Cerebellar cortex (tissue), 1 donor: ENCODE measurements at places on chromosomes 16 and 17.
A peak's percentile ranks its signal among the peaks of the same experiment; 100 is the strongest.

DNA sequence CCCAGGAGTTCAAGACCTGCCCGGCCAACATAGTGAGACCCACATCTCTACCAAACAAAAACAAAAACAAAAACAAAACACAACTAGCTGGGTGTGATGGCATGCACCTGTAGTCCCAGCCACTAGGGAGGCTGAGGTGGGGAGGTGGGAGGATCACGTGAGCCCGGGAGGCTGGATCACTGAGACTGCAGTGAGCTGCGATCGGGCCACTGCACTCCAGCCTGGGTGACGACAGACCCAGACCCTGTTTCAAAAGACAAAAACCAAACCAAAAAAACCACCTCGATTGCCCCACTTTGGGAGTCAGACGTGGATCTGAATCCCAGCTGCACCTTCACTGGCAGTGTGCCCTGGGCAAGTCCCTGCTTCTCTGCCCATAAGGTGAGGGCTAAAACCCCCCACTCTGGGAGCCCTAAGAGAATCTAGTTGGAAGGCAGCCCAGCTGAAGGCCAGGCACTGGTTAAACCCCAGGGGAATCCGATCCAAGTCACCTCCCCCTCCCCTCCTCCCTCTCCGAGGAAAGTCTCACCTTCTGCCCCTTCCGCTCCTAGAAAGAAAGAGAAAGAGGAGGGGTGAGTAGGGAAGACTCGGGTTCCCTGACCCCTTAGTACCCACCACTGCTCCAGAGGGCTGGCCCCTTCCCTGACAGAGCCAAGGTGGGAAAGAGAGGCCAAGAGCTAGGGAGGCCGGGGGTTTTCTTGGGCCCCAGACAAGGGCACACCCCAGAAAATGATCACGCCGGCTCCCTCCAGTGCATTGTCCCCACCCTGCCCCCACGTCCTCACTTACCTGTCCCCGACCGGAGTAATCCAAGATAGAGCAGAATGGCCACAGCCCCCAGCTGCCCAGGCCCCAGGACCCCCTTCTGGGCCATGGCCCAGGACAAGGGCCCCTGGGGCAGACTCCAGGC lies 647 bp downstream of the PRSS8 start:
- no peak for DNase-seq

GRCh38 chr17:49071106-49071505 lies 61.5 kb upstream of the B4GALNT2 start:
- DNase-seq = no peak

DNA sequence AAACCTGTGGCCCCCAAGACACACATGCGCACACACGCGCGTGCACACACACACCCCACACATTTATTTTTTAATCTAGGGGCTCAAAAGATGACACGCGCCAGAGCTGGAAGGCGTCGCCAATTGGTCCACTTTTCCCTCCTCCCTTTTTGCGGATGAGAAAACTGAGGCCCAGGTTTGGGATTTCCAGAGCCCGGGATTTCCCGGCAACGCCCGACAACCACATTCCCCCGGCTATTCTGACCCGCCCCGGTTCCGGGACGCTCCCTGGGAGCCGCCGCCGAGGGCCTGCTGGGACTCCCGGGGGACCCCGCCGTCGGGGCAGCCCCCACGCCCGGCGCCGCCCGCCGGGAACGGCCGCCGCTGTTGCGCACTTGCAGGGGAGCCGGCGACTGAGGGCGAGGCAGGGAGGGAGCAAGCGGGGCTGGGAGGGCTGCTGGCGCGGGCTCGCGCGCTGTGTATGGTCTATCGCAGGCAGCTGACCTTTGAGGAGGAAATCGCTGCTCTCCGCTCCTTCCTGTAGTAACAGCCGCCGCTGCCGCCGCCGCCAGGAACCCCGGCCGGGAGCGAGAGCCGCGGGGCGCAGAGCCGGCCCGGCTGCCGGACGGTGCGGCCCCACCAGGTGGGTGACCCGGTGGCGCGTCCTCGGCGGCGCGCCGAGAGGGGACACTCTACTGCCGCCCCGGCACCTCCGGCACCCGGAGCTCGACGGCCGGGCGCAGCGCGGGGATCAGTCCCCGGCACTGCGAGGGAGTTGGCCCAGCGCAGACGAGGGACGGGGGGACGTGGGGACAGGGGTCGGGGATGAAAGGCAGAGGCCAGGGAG lies at the start of gene STAT5A:
Gene STAT5A (plus strand): TSS at position 522 of the 826 bp plus-strand sequence. CDS start 914 bp downstream, outside the sequence.
- DNase-seq = peak; percentile 62

- DNase-seq = no peak
These were observed 15.2 kb downstream of the CARHSP1 start for GRCh38 chr16:8853611-8854010.

DNA sequence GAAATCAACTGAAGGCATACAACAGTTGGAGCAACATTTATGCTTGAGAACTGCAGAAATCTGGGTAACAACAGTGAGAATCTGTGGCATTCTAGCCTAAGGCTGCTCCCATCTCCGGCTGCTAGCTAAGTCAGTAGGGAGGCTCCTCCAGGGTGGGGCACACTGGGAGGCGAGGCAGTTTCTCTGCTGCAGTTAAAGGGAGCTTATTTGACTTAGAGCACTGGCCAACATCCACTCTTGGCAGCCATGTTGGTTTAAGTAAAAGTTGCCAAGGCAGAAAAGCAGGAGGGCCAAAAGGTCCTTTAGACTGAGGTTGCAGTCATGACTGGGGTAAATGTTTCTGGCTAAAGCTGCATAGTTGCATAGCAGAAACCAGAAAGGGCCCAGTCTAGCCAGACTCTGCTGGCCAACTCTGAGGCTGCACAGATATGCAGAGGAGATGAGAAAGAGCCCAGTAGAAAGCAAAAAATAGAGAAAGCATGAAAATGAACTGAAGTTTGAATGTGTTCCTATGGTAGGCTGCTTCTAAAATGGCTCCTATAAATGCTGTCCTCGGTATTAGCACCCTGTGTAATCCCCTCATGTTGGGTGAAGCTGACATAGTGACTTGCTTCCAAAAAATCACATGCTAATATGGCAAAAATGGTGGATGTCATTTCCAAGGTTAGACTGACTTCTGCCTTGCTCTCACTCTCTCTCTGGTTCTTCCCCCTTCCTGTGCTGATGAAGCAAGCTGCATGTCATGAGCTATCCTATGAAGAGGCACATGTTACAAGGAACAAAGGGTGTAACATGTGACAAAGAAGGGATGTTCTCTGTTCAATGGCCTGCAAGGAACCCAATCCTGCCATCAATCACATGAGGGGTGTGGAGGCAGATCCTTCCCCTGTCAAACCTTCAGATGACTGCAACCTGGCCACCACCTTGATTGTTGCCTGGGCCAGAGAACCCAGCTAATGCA lies 3.7 kb upstream of the C16orf78 start:
- DNase-seq = no peak

GRCh38 chr17:73622381-73622780 lies 21.9 kb downstream of the SDK2 start:
- DNase-seq = no peak

GRCh38 chr16:14180481-14180944 lies 109.4 kb downstream of the MRTFB start:
- DNase-seq = no peak

DNA sequence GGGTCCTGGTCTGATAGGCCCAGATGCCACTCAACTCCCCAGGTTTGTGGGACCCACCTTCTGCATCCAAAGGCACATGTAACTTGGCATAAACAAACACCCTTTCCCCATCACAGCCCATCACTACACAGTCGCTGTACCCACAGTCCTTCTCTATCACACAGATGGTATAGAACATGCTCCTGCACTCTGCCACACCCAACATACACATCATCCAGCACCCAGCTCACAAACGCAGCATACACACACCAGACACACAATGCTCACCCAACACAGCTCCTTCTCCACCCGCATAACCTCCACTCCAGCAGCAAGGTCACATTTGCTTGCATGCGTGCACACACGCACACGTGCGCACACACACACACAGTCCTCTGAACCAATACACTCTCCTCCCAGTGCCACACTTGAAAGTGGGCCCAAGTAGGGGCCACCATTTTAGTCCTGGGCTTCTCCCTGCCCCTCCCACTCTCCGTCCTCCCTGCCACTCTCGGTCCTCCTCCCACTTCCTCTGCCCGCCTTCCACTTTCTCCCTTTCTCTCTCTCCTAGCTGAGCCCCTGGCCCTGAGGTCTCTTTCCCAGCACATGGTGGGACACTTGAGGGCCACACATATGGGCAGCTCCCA lies 8.5 kb upstream of the TMEM92 start:
- no peak for DNase-seq

GRCh38 chr17:54948380-54948779 lies 20.1 kb downstream of the COX11 start:
- no peak for DNase-seq

GRCh38 chr17:30570191-30570590 lies 93.0 kb downstream of the GOSR1 start:
- DNase-seq = no peak

- no peak for DNase-seq
These were observed 225.1 kb downstream of the LGALS9B start for GRCh38 chr17:20242271-20242670.

- no peak for DNase-seq
These were observed 65.7 kb downstream of the MARF1 start for GRCh38 chr16:15576960-15577958.
